ENCODE measurements at places on chromosomes 5 and 9.

- no peak for DNase-seq
These were observed 23.0 kb downstream of the SPEF2 start for GRCh38 chr5:35640623-35641022.

- DNase-seq, result no peak
These were observed 212.4 kb upstream of the GLRA1 start for GRCh38 chr5:152137063-152137462.

- no peak for DNase-seq
These were observed 52.2 kb downstream of the PCDH1 start for GRCh38 chr5:141825791-141826560.

- no peak for DNase-seq
These were observed 250.5 kb upstream of the PDE4D start for GRCh38 chr5:60143942-60144549.

DNA sequence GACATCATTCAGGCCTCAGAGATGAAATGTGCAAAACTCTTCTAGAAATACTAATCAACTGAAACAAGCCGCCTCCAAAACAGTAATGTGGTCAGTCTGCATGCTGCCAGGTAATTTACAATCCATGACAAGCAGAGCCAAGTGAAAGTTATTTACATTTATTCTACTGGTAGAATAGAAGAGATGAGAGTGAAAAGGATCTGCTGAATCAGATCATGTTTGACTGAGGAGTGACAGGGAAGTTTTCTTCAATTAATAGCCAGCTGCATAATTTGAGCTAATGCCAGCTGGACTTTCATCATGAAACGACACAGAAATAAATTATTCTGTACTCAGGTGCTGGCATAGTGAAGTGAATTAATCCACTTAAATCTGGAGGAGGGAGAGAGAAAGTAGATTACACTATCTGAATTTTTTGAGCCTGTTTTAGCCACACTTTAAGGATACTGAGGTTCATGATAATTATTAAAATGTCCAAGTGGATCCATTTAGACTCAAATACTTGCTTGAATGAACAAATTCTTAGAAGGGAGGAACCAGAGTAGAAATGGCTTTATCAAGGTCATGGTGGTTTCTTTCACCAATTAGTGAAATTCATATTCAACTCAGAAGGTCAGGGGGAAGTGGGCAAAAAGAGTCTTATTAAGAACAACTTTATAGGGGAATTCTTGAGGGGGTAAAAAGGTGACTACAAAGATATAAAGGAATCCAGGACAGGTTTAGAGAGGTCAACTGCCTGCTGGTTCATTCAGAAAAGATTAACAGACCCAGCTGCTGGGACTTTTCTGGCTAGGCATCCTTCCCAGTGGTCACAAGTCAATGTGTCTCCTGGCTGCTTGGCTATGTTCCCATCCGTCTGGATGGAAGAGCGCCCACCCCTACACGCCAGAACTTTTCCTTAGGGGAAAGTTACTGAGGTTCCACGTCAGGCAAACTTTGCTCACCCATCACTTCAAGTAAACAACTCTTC, 350.4 kb downstream of the PDE4D start:
- DNase-seq, result no peak

GRCh38 chr5:8341406-8341805, 472.5 kb downstream of the MTRR start:
- no peak for DNase-seq

GRCh38 chr9:99605016-99605743, 216.5 kb upstream of the NR4A3 start:
- no peak for DNase-seq

GRCh38 chr5:16642867-16643266, 26.1 kb upstream of the RETREG1 start:
- no peak for DNase-seq

- DNase-seq, result no peak
These were observed 6.0 kb downstream of the B4GALT1 start for GRCh38 chr9:33161011-33161588.

DNA sequence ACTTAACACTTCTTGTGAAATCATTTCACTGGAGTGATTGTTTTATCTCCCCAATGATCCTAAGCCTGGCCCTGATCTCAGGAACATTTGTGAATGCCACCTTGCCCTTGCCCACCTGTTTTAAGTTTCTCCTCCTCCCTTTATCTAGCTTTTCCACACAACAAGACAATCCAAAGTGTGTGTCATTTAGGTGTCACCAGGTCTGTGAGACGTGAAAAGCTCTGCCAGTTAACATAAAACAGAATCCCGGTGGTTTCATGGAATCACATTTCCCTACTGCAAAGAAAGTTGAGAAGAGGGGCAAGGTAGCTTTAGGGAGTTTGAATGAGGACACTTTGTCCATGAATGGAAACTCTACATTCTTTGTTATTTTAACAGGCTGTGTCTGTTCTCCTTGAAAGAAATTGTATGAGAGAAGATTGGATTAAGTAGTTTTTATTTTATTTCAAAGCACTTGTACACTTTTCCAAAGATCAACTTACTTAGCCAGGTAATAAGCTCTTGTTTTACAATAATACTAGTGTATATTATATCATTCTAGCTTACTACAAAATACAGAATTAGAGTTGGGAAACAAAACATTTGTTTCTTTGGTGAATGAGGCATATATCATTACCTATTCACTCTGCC, 239.0 kb downstream of the ISL1 start:
- no peak for DNase-seq

DNA sequence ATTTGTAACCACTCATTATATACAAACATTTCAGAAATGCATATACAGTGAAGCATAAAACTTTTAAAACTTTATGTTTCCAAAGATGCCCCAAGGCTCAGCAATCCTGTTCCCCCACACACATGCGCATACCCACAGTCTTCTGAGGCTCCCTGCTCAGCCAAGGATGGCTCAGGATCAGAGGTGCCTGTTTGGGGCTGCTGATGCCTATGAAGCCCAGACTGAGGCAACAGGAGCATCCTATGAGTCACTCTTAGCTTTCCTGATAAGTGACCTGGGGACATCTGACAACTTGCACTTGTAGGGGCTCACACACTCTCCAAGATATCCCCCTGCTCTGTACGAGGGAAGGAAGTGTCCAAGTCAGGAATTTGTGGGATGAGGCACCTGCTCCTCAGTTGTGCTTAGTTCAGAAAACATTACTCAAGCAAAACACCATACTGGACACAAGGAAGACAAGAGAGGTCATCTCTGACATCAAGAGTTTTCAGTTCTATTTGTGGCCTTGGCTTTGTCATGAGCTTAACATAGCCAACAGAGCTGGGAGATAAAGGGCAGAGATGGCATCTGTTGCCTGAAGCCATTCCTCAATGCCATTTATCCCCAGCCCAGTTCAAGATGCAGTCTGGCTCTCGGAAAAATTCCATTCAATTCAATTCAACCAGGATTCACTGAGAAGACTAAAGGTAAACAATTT, 62.3 kb downstream of the NIPSNAP3B start:
- DNase-seq, result no peak

DNA sequence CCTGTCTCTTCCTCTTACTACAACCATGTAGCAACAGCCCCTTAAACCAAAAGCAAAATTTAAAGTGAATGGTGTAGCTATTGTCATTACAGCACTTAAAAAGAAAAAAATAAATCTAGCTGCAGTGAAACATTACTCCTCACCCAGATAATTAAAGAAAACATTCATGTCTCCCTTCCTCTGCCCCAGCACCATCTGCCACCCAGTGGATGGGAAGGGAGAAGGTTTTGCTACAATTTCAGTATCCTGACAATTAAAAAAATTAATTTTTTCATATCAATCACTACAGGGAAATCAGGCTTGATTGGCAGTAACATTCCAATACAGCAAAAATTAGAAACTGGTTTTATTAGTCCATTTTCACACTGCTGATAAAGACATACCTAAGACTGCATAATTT, 147.4 kb upstream of the PUM3 start:
- DNase-seq, result no peak

DNA sequence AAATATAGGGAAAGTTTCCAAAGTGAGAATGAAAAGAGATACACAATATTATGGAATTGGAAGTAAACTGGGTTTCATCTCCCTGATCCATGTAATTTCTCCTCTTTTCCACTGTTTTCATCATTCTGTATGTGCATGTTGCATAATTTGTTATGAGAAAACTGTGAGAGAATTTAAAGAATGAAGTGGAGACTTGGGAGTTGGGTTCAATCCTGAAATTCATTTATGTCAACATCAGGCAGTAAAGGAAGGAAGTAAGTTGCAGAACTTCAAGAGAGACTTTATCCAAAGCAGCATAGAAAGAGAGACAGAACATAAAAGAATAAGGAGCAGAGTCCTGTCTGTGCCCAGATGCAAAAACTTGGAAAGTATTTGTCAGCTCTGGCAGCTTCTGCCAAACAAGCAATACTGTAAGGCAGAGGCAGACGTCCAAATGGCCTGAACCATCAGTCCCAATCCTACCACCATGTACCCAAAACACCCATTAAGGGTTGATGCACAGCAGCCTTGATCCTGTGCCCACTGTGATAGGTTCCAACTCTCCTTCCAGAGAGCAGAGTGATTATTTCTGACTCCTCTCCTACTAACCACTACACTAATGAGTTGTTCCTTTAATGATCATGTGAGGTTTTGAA, 425.3 kb upstream of the CDH6 start:
- no peak for DNase-seq

DNA sequence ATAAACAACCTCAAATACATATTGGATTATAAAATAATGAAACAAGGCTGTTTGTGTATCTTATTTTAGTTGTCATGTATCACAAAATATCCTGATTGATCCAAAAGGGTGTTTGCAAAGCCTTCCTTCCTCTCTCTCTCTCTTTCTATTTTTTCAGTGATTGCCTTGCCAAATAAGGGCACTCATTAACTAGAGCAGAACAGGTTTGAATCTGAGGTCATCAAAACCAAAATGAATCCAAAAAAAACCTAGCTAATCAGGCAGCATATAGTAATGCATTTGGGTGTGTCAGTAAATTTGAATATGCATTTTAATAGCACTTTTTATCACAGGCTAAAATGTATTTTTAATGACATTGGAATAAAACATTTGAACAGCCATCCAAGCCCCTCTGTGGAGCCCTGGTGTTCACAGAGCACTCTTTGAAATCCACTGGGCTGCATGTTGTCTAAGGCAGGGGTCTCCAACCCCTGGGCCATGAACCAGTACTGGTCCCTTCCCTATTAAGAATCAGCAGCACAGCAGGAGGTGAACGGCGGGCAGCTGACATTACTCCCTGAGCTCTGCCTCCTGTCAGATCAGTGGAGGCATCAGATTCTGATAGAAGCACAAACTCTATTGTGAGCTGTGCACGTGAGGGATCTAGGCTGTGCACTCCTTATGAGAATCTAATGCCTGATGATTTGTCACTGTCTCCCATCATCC, 171.8 kb upstream of the RAI14 start:
- DNase-seq, result no peak

- no peak for DNase-seq
These were observed 132.1 kb downstream of the SLC24A2 start for GRCh38 chr9:19656704-19657103.

GRCh38 chr5:144504929-144505577, 334.4 kb downstream of the KCTD16 start:
- peak; percentile 7 for DNase-seq

GRCh38 chr9:892123-892522, 50.6 kb downstream of the DMRT1 start:
- no peak for DNase-seq

- DNase-seq, result no peak
These were observed 930 bp downstream of the PRLR start for GRCh38 chr5:35229076-35230037.

GRCh38 chr5:169934990-169935389, 45.3 kb downstream of the INSYN2B start:
- no peak for DNase-seq

- no peak for DNase-seq
These were observed 33.2 kb upstream of the DMXL1 start for GRCh38 chr5:119037496-119038215.

DNA sequence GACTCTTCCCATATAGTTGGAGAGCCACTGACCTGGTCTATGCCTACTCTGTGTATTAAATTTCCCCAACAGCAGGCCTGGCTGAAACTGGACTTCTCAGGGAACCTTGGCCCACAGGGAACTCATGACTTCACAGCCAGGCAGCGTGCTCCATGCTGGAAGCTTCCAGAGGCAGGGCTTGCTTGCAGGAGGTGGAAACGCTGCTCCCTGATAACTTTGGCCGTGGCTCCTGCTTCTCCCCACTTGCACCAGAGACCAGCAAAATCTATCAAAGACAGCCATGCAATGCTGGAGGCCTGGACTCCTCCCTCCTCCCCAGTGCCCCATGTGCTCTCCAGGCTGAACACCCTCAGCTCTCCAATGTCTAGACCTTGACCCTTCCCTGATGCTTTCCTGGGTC, 137.1 kb downstream of the GABBR2 start:
- DNase-seq, result no peak

- no peak for DNase-seq
These were observed 159.4 kb upstream of the PRR16 start for GRCh38 chr5:120304663-120305062.

DNA sequence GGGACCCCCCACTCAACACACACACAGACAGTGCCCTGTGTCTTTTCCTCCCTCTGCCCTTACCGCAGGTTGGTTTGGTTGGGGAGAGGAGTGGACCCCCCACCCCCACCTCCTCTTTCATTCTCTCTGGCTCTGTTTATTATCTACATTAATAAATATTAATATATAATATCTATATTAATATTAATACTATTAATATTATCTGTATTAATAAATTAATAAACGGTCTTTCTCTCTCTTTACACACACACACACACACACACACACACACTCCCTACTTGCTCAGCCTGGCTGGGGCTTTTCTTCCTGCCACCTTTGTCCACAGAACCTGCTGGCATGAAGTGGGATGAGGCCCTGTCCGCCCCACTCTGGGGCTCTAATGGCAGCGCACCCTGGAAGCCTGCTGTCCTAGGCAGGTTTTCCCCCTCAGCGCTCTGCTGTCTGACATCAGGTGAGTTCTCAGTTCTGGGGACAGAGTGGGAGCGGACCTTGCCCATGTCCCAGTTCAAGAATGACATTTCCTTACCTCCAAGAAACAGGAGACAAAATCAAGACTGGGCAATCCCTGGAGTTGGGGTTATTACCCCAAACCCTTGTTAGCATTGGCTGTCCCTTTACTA, 10.5 kb upstream of the SMIM32 start:
- DNase-seq, result no peak

GRCh38 chr9:91758491-91758981, 191.5 kb downstream of the ROR2 start:
- DNase-seq, result no peak

- no peak for DNase-seq
These were observed 90.0 kb upstream of the SV2C start for GRCh38 chr5:75993183-75993582.

DNA sequence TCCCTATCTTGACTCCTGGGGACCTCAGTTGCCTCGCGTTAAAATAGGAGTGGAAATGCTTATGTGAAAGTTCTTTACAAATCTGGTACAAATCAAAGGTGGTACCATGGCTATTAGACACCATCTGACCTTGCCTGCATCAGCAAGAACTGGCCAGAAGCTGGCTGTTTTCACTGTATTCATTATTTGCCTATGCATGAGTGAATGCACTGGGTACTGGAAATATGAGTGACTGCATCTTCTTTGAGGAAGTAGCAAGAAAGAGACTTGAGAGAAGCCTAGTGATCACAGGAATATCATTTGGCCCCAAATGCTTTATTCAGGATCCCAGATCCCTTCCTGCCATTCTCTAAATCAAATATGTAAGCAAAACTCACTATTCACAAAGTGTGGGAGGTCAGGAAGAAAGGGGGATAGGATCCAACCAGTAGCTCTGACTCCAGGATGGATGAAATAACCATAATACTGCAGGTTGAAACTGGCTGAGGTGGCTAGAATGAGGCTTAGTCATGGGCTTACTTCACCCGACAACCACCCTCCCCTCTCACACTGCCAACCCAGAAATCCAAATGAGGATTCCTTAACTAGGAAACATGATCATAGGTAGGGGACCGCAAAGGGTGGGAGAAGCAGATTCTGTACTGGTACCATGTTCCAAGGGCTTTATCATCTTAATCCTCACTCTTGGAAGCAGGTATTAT, 56.7 kb downstream of the FAM114A2 start:
- DNase-seq, result no peak
